ENCODE measurements at places on chromosomes 5 and 9.

DNA sequence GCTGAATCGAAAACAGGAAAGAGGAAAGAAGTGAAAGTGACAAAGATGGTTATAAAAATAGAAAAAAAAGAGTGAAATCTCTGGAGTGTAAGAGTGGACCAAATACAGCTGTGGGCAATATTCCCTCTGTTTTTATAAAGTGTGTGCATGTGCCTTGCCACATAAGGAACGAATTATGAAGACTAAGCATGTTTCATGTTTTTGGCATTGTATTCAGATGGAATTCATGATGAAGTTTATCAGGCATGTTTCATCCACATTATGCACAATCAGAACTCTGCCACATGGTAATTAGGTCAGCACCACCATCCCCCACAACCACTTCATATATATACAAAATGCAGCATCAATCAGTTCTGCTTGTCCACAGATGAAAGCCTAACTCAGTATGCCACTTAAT lies 348.0 kb downstream of the ZNF608 start:
- no peaks in the 10 kb centered on the region for H3K4me1 ChIP-seq
- H3K27me3 ChIP-seq, result no peaks in the 10 kb centered on the region
- H3K36me3 ChIP-seq, result no peaks in the 10 kb centered on the region
- no peak overlapping the region for H3K4me3 ChIP-seq

DNA sequence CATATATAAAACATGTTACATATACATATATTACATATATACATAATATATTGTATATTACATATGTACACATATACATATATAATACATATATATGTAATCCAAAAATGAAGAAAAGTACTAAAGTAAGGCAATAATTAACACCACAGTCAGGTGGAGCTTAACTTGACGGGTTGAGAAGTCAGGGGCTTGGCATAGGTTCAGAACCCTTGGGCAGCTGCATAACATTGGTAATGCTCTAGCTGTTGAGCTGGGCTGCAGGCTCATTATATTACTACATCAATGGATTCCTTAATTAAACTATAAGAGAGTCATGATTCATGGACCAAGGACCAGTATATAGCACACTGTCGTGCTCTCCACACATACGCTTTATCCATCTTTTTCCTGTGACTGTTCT lies 435.2 kb upstream of the ADAMTS16 start:
- no peak for DNase-seq
- no peaks in the 10 kb centered on the region for H3K4me1 ChIP-seq
- no peaks in the 10 kb centered on the region for H3K27me3 ChIP-seq

- no peak overlapping the region for H3K4me3 ChIP-seq
- H3K4me1 ChIP-seq, result no peaks in the 10 kb centered on the region
- H3K36me3 ChIP-seq, result peaks cover 1% of the 10 kb centered on the region
Observed at GRCh38 chr5:149285153-149285552, 13.5 kb downstream of the AFAP1L1 start.

GRCh38 chr9:106717686-106718085 lies 145.3 kb upstream of the ZNF462 start:
- DNase-seq, result no peak
- H3K4me1 ChIP-seq, result no peaks in the 10 kb centered on the region
- H3K36me3 ChIP-seq, result no peaks in the 10 kb centered on the region
- no peaks in the 10 kb centered on the region for H3K27me3 ChIP-seq

DNA sequence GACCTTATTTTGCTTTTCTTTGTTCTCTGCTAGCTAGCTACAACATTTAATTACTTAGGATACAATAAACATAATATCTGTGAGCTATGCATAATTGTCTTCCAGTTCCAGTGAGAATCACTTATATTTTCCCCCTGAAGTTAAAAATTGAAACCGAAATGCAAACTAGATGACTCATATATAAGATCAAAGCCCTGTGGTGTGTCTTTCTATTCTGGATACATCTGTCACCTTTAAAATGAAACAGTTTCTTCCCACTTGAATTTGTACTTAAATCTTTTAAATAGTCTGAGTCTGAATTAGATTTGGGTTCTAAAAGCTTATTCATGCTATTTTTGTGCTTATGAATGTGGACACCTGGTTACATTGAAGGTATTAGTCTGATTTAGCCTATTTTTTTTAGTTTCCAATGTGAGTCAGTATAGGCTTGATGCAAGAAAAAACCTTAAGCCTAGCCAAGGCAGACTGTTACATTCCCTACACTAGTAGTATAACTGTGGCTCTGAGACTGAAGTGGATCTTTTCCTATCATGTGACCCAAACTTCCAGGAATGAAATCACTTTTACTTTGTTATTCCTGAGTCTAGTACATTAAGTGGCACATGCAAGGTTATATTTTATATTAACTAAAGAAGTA lies 703.5 kb upstream of the RGMB start:
- no peaks in the 10 kb centered on the region for H3K4me1 ChIP-seq
- H3K36me3 ChIP-seq, result no peaks in the 10 kb centered on the region
- H3K4me3 ChIP-seq, result no peak overlapping the region

- H3K4me3 ChIP-seq, result no peak overlapping the region
- H3K27me3 ChIP-seq, result no peaks in the 10 kb centered on the region
- H3K27ac ChIP-seq, result no peak overlapping the region
- DNase-seq, result no peak
- H3K36me3 ChIP-seq, result no peaks in the 10 kb centered on the region
Observed at GRCh38 chr9:110738982-110739381, 70.4 kb downstream of the MUSK start.

GRCh38 chr5:59790376-59790775 lies 103.2 kb downstream of the PDE4D start:
- H3K4me3 ChIP-seq, result no peak overlapping the region
- H3K27me3 ChIP-seq, result peaks cover 17% of the 10 kb centered on the region
- DNase-seq, result no peak

DNA sequence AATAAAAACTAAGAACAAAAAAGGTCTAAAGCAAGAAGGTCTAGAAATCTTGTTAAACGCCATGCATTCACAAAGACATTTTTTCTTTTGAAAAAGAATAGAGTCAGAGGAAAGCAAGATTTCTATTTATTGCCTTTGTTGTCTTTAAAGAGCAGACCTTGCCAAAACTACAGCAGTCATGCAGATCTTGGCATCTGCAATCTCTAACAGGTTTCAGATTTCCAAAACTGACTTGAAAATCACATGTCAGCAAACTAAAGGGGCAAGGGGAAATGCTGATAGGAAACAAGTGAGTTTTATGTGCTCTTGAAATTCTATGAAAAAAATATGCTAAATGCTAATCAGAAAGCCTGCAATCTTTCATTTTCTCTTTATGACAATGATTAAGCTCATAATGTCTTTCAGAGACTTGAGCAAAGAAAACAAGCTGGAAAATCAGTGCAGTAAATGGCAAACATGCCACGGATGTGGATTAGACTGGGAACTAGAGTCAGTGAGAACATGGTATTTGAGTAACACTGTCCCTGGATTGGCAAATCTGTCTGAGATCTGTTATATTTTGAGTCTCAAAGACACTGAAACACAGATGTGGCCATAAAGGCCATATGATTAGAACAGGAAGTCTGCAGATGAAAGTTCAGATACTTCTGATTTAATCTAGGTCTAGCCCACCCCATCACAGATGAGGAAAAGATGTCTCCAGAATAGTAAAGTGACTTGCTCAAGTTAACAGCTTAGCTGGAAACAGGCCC lies 361.4 kb upstream of the RPS23 start:
- no peak overlapping the region for H3K27ac ChIP-seq
- H3K4me3 ChIP-seq, result no peak overlapping the region
- H3K36me3 ChIP-seq, result no peaks in the 10 kb centered on the region
- no peak for DNase-seq

GRCh38 chr5:35096932-35097331 lies 49.2 kb upstream of the AGXT2 start:
- no peak for DNase-seq
- H3K27me3 ChIP-seq, result peaks cover 39% of the 10 kb centered on the region
- no peaks in the 10 kb centered on the region for H3K36me3 ChIP-seq
- H3K27ac ChIP-seq, result no peak overlapping the region

DNA sequence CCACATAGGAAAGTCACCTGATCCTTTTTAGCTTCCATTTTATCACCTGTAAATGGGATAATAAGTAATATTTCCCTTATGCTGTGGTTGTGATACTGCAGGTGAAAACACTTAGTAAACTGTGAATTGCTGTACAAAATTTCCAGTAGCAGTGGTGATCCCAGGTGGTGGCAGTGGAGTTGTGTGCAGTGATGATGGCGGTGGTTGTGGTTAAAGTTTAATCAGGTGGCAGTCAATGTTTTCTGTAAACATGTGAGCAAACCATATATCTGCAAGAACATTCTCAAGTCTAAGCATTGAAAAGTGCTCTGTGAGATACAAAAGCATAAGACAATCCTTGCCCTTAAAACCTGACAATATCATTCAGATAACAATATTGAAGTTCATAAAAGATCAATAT lies 480.2 kb downstream of the RASEF start:
- no peak for DNase-seq
- no peaks in the 10 kb centered on the region for H3K27me3 ChIP-seq
- H3K4me3 ChIP-seq, result no peak overlapping the region
- H3K27ac ChIP-seq, result no peak overlapping the region
- H3K4me1 ChIP-seq, result no peaks in the 10 kb centered on the region
- H3K36me3 ChIP-seq, result no peaks in the 10 kb centered on the region

- no peaks in the 10 kb centered on the region for H3K27me3 ChIP-seq
- no peak overlapping the region for H3K27ac ChIP-seq
- DNase-seq, result no peak
Observed at GRCh38 chr5:107270561-107270960, 400.2 kb downstream of the EFNA5 start.

DNA sequence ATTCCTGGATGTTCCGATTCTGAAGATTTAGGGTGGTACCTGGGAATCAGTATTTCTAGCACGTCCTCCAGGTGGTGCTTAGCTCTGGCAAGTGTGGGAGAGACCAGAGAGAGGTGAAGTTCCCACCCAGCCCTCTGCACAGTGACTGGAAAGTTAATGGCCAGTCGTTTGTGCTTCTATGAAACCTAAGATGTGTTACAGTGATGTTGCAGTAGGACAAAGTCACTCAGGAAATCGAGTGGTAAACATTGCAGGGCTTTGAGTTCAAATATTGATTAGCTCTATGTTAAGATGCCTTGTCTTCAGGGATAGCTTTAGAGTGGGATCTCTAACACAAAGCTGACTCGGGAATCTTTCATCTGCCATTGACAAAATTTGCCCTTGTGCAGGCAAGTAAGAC lies 55.6 kb downstream of the PIK3R1 start:
- H3K4me1 ChIP-seq, result peaks cover 78% of the 10 kb centered on the region
- peak overlapping the region; percentile 54 for H3K4me3 ChIP-seq
- H3K27me3 ChIP-seq, result no peaks in the 10 kb centered on the region
- H3K27ac ChIP-seq, result peak overlapping the region; percentile 88

DNA sequence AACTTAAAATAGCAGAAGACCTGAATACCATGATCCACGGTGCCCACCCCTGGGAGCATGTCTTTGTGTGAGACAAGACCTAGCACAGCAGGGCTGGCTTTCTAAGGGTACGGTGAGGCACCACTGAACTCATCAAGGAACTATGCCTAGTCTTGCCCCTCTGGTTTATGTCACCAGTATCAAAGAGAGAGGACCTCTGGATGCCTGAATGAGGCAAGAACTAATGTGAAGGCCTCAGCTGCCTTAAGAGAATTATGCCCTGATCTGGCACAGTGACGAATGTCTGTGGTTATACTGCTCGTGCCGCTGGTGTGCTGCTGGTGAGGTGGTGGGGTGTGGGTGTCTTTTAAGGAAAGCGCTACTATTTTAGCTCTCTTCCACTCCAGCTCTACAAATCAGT lies 23.0 kb downstream of the NREP start:
- no peak for DNase-seq
- peaks cover 2% of the 10 kb centered on the region for H3K36me3 ChIP-seq

GRCh38 chr5:15510092-15510491 lies 10.1 kb downstream of the FBXL7 start:
- DNase-seq, result no peak
- H3K27ac ChIP-seq, result no peak overlapping the region
- H3K4me3 ChIP-seq, result no peak overlapping the region
- no peaks in the 10 kb centered on the region for H3K36me3 ChIP-seq

- no peaks in the 10 kb centered on the region for H3K36me3 ChIP-seq
- peaks cover 5% of the 10 kb centered on the region for H3K4me1 ChIP-seq
- no peak for DNase-seq
- no peak overlapping the region for H3K4me3 ChIP-seq
Observed at GRCh38 chr5:1194378-1194777, 7.0 kb upstream of the SLC6A19 start.

DNA sequence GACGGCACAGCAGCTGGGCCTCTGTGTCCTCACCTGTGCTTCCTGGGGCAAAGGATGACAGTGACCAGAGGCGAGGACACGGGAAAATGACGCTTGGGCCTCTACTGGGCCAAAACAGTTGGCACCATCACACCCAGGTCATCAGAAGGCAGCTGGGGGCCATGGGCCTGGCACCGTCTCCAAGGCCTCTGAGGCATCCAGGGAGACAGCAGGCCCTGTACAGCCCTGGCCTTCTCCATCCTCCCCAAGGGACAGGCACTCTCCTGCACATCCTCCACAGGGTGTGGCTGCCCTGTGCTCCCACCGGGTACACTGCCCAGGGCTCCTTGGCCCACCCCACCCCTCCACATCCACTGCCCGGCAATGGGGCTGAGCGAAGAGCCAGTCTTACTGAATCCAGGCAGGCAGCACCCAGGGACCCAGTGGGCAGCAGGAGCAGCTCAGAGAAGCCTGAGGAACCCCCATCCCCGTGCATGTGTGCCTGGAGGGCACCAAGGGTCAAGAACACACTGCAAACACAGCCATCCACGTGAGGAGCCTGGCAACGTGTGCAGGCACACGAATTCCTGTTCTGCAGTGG lies 4.0 kb downstream of the LPCAT1 start:
- DNase-seq, result peak; percentile 9
- H3K4me1 ChIP-seq, result peaks cover 73% of the 10 kb centered on the region
- H3K36me3 ChIP-seq, result peaks cover 46% of the 10 kb centered on the region
- H3K27me3 ChIP-seq, result no peaks in the 10 kb centered on the region

- DNase-seq, result no peak
- peaks cover 16% of the 10 kb centered on the region for H3K27me3 ChIP-seq
- no peak overlapping the region for H3K4me3 ChIP-seq
- H3K4me1 ChIP-seq, result no peaks in the 10 kb centered on the region
Observed at GRCh38 chr9:130207241-130207992, 35.2 kb downstream of the NCS1 start.

- H3K36me3 ChIP-seq, result peaks cover 2% of the 10 kb centered on the region
- H3K4me1 ChIP-seq, result no peaks in the 10 kb centered on the region
- H3K27me3 ChIP-seq, result peaks cover 28% of the 10 kb centered on the region
- no peak for DNase-seq
- H3K4me3 ChIP-seq, result no peak overlapping the region
Observed at GRCh38 chr5:133756756-133757155, 144.4 kb upstream of the FSTL4 start.

DNA sequence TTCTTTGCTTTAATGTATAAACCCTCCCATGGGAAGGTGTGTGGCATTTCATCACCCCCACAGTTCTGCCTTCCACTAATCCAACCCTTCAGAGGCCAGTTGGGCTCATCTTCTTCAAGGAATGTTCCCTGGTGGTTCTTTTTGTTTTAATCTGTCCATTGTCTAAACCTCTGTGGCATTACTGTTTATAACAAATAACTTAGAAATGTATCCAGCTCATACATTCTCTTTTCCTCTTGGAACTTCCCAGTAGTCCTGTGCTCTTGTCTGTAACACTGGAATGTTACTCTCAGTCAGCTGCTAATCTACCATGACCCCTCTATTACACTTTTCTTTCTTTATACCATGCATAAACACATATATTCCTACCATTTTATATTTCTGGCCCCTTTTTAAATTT lies 213.5 kb upstream of the TARS1 start:
- H3K27ac ChIP-seq, result no peak overlapping the region
- H3K36me3 ChIP-seq, result peaks cover 2% of the 10 kb centered on the region
- H3K27me3 ChIP-seq, result no peaks in the 10 kb centered on the region
- no peaks in the 10 kb centered on the region for H3K4me1 ChIP-seq

GRCh38 chr5:61228691-61229280 lies 66.5 kb upstream of the SMIM15 start:
- H3K27ac ChIP-seq, result no peak overlapping the region
- no peak for DNase-seq
- no peaks in the 10 kb centered on the region for H3K27me3 ChIP-seq
- peaks cover 5% of the 10 kb centered on the region for H3K4me1 ChIP-seq
